ENCODE measurements at places on chromosomes 2 and 18. TPM values are rescaled to one million over a fixed set of nuclear protein-coding genes. Genes with fewer than 3 reads are reported as not detected.

PJVK gene
- 1.7 TPM for total RNA-seq

IL1RL1 gene
- total RNA-seq: 1.3 TPM

PROKR1 gene
- total RNA-seq: not detected

COMMD1 gene
- 40.2 TPM for total RNA-seq

OBSL1 gene
- 81.8 TPM for total RNA-seq

All from hair follicle dermal papilla cell (primary cell).